ENCODE measurements at places on chromosomes 4 and X.

GRCh38 chrX:155048977-155049619 is 21.8 kb downstream of the CMC4 start:
- DNase-seq: peak; percentile 39

GRCh38 chr4:130257271-130257670 is 1161.3 kb downstream of the C4orf33 start:
- DNase-seq: no peak

GRCh38 chrX:1323315-1323714 is 13.3 kb upstream of the IL3RA start:
- DNase-seq: peak; percentile 60

DNA sequence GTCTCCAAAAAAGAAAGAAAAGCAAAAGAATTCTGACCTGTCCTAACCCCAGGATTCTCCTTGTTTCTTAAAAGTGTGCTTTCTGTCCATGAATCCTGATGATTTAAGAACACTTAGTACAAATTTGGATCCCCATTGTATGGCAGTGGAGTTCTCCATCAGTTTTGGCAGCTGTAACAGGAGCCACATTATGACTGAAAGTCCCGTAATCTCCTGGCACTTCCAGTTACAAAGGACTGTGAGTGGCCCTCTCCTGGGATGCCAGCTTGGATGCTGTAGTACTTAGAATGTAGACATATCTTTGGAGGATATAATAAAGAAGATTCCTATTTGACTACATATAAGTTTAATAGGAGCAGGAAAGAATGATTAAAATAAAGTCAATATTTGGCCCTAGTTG is 20.6 kb downstream of the AP1AR start:
- DNase-seq: no peak

DNA sequence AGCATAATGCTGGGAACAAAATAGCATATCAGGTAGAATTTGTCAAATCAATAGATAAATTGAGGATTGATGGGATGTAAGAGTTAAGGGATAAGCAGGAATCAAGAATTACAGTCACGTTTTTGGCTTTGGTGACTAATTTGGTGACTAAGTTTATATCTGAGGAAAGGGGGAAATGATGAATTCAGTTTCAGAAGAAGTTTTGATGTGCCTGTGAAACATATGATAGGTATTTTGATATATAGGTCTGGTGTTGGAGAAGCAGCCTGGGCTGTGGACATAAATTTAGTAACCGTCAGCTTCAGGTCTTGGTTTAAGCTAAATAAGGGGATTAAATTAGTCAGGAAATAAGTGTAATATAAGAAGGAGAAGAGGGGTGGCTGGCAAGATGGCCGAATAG is 79.0 kb upstream of the EDA2R start:
- no peak for DNase-seq

- DNase-seq: no peak
Measured at GRCh38 chr4:139631791-139632190, 33.8 kb upstream of the MGST2 start.

Measured in GDM1 (cell line).